ENCODE measurements at places on chromosomes 6 and 20. TPM values are rescaled to one million over a fixed set of nuclear protein-coding genes. Genes with fewer than 3 reads are reported as not detected.
A peak's percentile ranks its signal among the peaks of the same experiment; 100 is the strongest.

The RIPPLY2 gene
- not detected for total RNA-seq

DNA sequence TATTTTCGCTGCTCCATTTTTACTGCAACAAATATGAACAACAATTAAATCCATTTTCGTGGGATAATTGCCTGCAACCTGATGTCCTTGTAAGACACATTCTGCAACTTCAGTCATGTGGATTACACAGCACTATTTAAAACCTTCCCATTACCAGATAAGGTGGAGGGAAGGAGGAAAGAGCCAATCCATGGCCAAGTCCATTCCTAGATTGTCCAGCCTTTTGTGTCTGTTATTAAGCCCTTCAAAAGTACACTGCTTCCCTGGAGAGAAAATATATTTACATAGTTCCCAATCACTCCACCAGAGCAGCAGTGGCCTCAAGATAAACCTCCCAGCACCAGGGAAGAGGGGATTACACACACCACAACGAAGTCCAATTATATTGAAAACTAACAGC is 347.9 kb downstream of the CDH26 start:
- DNase-seq = no peak

- DNase-seq = peak; percentile 73
Observed at GRCh38 chr6:31270788-31271640, 878 bp downstream of the HLA-C start.

- peak; percentile 83 for DNase-seq
Observed at GRCh38 chr6:116405138-116405537, 34.4 kb downstream of the DSE start.

GRCh38 chr6:154434662-154435061 is 75.8 kb downstream of the CNKSR3 start:
- DNase-seq = no peak

DNA sequence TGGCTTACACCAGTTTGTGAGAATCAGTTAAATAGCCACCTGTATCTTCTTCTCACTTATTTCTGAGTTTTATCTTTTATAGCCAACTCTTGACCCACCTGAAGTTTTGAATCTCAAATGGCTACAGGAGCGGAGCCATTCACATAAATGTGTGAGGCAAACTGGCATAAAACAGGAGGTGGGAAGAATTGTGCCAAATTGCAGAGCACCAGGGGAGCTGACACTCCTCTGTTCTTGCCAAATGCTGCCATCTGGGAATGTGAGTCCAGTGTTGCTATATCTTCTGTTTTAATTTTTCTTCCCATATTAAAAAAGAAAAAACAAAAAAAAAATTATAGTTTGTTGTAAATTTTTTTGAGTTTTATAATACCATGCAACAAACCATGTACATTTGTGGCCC is 17.0 kb upstream of the RNF146 start:
- DNase-seq = no peak

GRCh38 chr6:143999406-143999805 is 8.7 kb downstream of the PLAGL1 start:
- DNase-seq = peak; percentile 58

DNA sequence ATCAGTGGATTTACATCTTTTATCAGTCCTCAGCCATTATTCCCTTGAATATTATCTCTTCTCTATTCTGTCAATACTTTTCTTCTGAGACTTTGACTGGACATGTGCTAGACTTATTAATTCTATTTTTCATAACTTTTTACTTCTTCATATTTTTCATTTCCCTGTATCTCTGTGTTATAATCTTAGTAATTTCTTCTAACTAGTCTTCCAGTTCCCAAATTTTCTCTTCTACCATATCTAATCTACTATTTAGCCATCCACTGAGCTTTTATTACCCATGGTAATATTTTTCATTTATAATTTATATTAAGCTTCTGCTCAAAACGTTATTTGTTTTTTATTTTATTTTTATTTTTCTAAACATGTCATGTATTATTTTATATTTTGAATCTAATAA is 13.1 kb upstream of the FNDC1 start:
- no peak for DNase-seq

The BPIFB2 gene
- not detected for total RNA-seq

DNA sequence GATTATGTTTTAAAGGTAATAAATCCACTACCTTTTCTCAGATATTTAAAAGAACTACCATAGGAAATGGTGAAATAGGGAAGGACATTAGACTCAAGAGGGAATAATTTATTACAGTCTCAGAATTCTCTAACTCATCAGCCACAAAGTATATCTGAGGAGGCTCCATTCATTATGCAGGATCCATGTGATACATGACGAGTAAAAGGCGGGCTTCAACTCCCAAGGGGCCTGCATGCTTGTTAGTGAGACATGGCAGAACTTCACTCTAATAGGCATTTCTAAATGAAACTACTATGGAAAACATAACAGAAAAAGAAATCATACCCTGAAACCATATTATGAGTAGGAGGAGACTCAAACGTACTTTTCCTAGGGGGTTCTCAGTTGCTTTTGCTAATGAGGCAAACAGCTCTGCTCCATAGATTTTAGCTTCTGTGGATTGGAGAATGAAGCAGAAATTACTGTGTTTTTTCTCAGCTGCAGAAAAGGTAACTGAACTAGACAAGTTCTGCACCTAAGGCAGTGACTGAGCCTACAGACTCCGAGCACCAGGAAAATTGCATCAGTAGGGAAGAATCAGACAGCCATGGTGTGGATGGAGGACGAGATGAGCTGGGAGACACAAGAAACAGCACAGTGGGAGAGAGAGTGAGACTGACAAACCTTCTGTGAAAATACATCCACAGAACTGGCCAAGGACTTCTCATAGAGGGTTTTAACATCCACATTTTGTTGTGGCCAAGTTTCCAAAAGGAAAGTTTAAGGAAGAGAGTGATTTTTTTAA is 254.6 kb upstream of the PRDM1 start:
- no peak for DNase-seq

The HSF2 gene
- total RNA-seq = 21.3 TPM

The C20orf204 gene
- total RNA-seq = 0.97 TPM

DNA sequence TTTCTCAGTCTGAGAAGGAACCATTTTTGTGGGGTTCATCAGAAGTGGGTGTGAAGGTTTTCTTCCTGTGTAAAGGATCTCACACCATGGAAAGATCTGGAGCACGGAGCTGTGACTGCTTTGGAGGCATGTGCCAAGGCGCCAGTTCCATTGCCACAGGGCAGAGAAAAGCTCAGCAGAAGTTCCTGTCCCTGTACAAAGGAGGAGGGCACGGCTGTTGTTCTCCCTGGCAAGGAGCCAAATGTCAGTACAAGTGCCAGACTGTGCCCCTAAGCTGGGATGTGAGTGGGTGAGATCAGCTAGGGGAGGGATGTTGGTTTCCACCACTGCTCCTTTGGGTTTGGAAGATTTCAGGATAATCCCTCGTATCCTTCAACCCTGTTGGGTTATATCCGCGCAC is 117.3 kb downstream of the CRYBG1 start:
- DNase-seq = no peak

DNA sequence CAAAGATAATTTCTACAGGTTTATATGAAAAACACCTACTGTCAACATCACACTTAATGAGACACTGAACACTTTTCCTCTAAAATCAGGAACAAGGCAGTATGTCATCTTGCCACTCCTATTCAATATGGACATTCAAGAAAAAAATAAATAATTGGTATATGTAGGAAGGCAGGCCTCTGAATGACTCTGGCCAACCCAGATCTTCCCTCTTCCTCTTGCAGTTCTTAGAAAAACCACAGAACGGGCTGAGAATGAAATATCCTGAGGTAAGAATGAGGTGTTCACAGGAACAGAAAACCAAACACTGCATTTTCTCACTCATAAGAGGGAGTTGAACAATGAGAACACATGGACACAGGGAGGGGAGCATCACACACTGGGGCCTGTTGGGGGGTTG is 1207.2 kb upstream of the CITED2 start:
- DNase-seq = no peak

GRCh38 chr20:58646703-58647102 is 4.4 kb upstream of the STX16 start:
- DNase-seq = no peak

DNA sequence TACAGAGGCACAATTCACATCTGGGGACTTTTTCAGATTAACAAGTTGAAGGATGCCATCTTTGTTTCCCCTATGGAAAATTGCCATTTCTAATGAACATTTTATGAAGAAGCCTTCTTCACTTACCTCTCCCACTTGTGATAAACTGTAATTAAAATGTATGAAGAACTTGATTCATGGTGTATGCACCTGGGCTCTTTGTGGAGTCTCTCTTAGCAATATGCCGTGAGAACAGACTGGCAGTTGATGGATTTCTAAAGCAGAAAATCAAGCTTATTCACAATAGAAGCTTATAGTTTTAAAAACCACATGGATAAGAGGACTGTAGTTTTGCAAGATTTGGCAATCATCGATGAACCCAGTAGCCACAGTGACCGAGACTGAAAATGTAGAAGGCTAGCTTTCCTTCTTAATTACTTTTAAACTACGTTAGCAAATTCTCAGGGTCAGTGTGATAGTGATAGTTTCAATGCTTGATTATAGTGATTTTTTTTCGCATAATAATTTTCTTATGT is 270.6 kb downstream of the PRL start:
- DNase-seq = no peak

The FAM217A gene
- total RNA-seq = not detected

DNA sequence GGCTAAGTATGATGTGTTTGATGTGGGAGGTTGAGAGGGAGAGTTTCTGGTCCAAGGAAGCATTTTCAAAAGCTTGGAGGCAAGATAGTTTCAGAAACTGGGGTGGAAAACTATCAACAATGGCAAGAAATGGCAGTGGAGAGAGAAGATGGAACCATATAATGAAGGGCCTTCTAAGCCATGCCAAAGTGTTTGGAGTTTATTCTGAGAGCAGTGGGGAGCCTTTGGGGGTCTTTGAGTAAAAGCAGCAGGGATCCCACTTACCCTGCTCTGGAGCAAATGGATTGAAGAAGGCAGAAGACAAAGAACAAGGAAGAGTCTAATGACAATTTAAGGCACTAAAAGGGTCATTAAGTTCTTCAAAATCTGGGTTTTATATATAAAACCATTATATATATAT is 538.9 kb downstream of the UTRN start:
- DNase-seq = no peak

The ADGRF5 gene
- total RNA-seq = 0.86 TPM

The PGC gene
- not detected for total RNA-seq

- no peak for DNase-seq
Observed at GRCh38 chr6:1851681-1852456, 242.2 kb downstream of the FOXC1 start.

DNA sequence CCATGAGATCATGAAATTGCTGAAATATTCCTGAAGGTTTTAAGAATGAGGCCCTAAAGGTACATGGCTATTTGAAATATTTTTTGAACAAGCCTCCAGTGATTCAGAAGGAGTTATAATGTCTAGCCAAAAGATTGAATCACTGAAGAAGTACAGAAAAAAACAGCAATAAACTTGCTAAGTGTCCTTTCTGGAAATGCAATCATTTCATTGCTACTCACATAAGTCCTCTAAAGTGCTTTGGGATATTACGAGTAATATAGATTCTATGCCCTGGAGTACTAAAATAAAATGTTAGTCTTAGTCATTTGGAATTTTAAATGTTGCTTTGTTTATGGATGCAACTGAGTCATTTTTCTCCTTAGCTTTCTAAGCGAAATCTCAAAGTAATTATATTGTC is 32.7 kb downstream of the CENPW start:
- no peak for DNase-seq

GRCh38 chr6:322940-323729 is 30.8 kb downstream of the DUSP22 start:
- DNase-seq = no peak

- no peak for DNase-seq
Observed at GRCh38 chr6:90413396-90413795, 116.8 kb upstream of the BACH2 start.

DNA sequence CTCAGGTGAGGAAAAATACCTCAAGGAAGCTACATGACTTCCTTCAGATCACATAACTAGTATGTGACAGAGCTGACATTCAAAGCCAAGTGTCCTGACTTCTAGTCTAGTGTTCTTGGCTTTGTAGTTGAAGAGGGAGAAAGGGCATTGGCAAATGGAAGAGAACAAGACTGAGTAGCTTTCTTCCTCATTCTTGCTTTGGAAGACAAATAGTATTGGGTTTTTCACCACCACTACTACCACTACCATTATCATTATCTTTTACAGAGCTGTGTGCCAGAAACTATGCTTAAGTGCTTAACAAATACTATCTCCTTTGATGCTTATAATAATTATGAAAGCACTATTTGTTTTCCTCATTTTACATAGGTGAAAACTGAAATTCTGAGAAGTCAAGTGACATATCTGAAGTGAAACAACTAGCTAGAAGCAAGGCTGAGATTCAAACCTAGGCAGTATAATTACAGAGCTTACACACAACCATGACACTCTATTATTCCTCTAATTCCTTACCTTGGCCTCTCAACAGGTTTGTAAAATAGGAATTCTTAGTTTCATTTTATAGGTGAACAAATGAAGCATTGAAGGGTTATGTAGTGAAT is 6.8 kb downstream of the ACSS2 start:
- no peak for DNase-seq

The RIMS1 gene
- total RNA-seq = 1.3 TPM

DNA sequence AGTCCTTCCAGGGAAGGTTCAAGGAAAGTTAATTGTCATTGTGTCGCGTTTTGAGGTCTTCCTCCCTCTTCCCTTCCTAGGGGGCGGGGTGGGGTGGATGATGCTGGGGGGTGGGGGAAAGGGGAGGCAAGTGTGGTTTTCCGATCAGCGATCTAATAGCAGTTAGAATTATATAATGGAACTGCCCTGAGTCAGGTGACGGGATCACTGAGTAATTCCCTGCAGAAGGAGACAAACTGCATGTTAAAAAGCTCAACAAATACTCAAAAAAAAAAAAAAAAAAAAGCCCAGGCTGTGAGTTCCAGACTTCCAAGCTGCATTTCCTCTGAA is 240.4 kb downstream of the PHACTR1 start:
- no peak for DNase-seq

The SLC22A3 gene
- total RNA-seq = 1.3 TPM

DNA sequence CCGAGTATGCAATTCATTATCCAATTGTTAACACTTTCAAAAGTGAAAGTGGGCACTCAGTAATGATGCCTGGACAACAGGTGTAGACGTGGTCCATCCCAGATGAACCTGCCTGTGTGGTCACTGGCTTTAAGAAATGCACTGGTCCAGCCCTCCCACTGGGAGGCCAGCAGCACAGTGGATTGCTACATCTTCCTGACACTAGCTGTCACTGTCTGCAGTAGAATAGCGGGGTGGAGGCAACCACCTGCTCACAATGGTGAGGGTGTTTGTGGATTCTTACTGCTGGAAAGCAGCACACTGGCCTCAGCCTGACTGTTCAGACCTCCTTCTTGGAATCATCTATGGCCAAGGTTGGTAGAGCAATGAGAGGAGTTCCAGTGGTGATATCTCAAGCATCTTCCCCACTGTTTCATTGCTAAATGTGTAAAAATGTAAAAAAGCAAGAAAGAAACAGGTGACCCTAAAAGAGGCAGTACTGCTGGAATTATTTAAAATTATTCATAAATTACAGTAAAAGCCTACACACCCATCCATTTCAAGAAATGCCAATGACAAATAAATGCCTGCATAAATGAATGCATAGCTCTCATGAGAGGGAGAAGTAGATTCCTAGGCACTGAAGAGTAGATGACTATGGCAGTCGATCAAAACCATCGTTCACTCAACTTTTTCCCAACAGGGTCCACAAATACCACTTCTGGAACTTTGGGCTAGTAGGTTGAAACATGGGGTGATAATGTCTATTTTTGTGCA is 228.0 kb upstream of the PLN start:
- no peak for DNase-seq

GRCh38 chr6:14876778-14877613 is 368.9 kb upstream of the JARID2 start:
- peak; percentile 88 for DNase-seq

- DNase-seq = no peak
Observed at GRCh38 chr20:45392733-45393132, 14.6 kb upstream of the TP53TG5 start.

The SIRPB1 gene
- not detected for total RNA-seq

All from fibroblast of villous mesenchyme (primary cell).